ENCODE measurements at places on chromosomes 11 and 22.

- no peak for DNase-seq
- no peaks in the 10 kb centered on the region for H3K4me1 ChIP-seq
- no peak overlapping the region for H3K27ac ChIP-seq
- H3K4me3 ChIP-seq: no peak overlapping the region
- H3K27me3 ChIP-seq: peaks cover 20% of the 10 kb centered on the region
- H3K36me3 ChIP-seq: no peaks in the 10 kb centered on the region
These were observed 69.4 kb downstream of the RBFOX2 start for GRCh38 chr22:35959121-35959800.

- peaks cover 2% of the 10 kb centered on the region for H3K4me1 ChIP-seq
- H3K27me3 ChIP-seq: peaks cover 26% of the 10 kb centered on the region
- no peaks in the 10 kb centered on the region for H3K36me3 ChIP-seq
- H3K4me3 ChIP-seq: no peak overlapping the region
- H3K27ac ChIP-seq: no peak overlapping the region
These were observed 1251.2 kb downstream of the BRD1 start for GRCh38 chr22:48576333-48577013.

DNA sequence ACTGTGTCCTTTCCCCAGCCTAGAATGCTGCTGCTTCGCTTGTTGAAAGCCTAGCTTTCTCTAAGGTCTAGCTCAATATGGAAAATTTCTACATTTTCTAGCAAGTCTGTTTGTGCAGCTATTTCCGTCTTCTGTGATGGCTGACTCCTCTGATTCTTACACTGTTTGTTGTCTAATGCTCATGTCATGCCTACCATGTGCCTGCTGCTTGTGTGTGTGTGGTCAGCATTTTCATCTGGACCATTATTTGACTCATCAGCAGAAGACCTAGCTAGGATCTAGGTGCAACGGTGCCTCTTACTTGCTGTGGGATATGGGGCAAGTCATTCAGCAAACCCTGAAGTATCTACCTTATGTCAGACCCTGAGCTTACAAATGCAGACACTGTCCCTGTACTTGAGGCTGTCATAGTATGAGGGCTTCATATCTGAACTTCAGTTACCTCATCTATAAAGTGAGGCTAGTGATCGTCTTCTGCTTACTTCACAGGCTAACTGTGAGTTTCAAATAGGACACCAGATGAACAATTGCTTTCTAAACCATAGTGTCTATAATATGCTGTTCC, 86.5 kb upstream of the MYO18B start:
- H3K27ac ChIP-seq: peak overlapping the region; percentile 57
- peaks cover 82% of the 10 kb centered on the region for H3K4me1 ChIP-seq
- H3K36me3 ChIP-seq: peaks cover 7% of the 10 kb centered on the region

GRCh38 chr11:121590772-121591404, 138.1 kb upstream of the SORL1-AS1 start:
- H3K27me3 ChIP-seq: no peaks in the 10 kb centered on the region
- H3K4me3 ChIP-seq: peak overlapping the region; percentile 69
- H3K27ac ChIP-seq: peak overlapping the region; percentile 93
- peaks cover 89% of the 10 kb centered on the region for H3K36me3 ChIP-seq

GRCh38 chr22:25621986-25622385, 57.5 kb downstream of the GRK3 start:
- no peak for DNase-seq
- no peak overlapping the region for H3K4me3 ChIP-seq
- H3K4me1 ChIP-seq: peaks cover 62% of the 10 kb centered on the region
- peaks cover 33% of the 10 kb centered on the region for H3K36me3 ChIP-seq
- no peaks in the 10 kb centered on the region for H3K27me3 ChIP-seq
- H3K27ac ChIP-seq: no peak overlapping the region

GRCh38 chr22:48748860-48749554, 1078.7 kb downstream of the BRD1 start:
- H3K4me3 ChIP-seq: no peak overlapping the region
- no peaks in the 10 kb centered on the region for H3K36me3 ChIP-seq
- no peaks in the 10 kb centered on the region for H3K27me3 ChIP-seq
- H3K4me1 ChIP-seq: no peaks in the 10 kb centered on the region
- no peak for DNase-seq

Data from activated B cell treated with CpG ODN at 0.5 μM for 24 hours (primary cell).